C1 segment of cervical spinal cord (tissue), 14 donors: ENCODE measurements at places on chromosomes 5 and 9.

- no peak for DNase-seq
These were observed 52.2 kb upstream of the ABCA1 start for GRCh38 chr9:104980039-104980654.

- DNase-seq, result no peak
These were observed 275.6 kb downstream of the SH3GL2 start for GRCh38 chr9:17854487-17854886.

GRCh38 chr5:149126906-149127305 lies 14.4 kb upstream of the ABLIM3 start:
- DNase-seq, result no peak

DNA sequence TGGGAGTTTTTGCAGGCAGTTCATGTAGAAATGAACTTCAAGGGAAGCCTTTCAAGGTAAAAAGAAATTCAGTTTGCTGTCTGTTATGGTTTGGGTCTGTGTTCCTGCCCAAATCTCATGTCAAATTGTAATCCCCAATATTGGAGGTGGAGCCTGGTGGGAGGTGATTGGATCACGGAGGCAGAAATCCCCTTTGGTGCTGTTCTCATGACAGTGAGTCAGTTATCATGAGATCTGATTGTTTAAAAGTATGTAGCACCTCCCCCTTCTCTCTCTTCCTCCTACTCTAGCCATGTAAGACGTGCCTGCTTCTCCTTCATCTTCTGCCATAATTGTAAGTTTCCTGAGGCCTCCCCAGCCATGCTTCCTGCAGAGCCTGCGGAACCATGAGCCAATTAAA lies 341.4 kb downstream of the ARHGEF28 start:
- DNase-seq, result no peak

DNA sequence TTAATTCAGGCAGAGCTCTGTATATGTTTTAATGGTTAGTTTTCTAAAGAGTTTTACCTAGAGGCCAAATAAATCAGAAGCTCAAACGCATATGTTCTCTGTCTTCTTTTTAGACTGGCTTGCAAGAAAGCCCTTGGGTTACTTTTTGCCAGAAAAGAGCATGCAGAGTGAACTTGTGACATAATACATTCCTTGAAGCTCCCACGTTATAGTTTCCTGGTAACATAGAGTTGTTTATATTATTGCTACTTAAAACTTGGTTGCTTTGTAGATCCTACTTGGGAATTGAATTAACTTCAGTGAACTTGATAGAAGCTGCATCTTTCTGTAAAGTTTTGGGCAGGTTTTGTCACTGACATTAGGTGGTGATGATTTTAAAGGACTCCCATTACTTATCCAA lies 102.9 kb downstream of the C9orf152 start:
- DNase-seq, result no peak

DNA sequence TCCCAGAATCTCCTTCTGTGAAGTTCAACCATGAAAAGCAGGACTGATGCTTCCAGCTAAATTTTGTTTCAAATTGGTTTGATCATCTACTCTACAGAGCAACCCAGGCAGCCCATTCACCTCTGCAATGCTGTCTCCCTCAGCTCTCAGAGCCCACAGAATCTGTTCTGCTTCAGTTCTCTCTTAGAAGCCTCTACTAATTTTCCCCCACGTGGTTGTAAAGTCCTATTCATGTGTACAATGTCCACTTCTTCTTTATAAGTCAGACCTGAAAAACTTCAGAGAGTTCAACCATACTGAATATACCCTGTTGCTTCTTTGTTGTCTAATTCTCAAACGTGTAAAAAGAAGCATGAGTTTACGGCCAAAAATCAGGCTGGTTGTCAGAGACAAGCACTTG lies 21.3 kb upstream of the FAM13B start:
- no peak for DNase-seq

GRCh38 chr9:100485196-100485595 lies 12.2 kb downstream of the TMEFF1 start:
- no peak for DNase-seq
